ENCODE measurements at places on chromosomes 12 and 14. TPM values are rescaled to one million over a fixed set of nuclear protein-coding genes. Genes with fewer than 3 reads are reported as not detected.

- no peak overlapping the region for H3K27ac ChIP-seq
- no peaks in the 10 kb centered on the region for H3K36me3 ChIP-seq
- no peak overlapping the region for H3K4me3 ChIP-seq
- DNase-seq: no peak
- no peaks in the 10 kb centered on the region for H3K4me1 ChIP-seq
Observed at GRCh38 chr12:121750507-121750955, 38.0 kb downstream of the TMEM120B start.

DNA sequence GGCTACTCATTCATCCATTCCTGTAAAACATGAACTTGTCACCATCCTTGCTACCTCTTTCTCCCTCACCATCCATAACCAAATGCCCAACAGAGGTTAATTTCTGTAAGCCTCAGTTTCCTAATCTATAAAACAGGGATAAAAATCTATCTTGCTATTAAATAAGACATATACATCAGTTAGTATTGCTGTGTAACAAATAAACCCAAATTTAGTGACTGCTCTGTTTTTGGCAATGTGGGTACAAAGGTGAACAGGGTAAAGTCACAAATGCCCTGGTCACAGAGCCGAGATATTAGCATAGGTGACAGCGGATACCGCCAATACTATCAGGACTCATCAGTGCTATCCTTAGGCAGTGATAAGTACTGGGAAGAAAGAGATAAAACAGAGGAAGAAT lies 3.6 kb upstream of the FBXO21 start:
- H3K36me3 ChIP-seq: no peaks in the 10 kb centered on the region
- no peaks in the 10 kb centered on the region for H3K27me3 ChIP-seq
- H3K27ac ChIP-seq: no peak overlapping the region
- H3K4me1 ChIP-seq: peaks cover 7% of the 10 kb centered on the region
- H3K4me3 ChIP-seq: no peak overlapping the region
- DNase-seq: no peak

The CLECL1 gene
- not detected for total RNA-seq

The HPD gene
- total RNA-seq: 0.41 TPM

DNA sequence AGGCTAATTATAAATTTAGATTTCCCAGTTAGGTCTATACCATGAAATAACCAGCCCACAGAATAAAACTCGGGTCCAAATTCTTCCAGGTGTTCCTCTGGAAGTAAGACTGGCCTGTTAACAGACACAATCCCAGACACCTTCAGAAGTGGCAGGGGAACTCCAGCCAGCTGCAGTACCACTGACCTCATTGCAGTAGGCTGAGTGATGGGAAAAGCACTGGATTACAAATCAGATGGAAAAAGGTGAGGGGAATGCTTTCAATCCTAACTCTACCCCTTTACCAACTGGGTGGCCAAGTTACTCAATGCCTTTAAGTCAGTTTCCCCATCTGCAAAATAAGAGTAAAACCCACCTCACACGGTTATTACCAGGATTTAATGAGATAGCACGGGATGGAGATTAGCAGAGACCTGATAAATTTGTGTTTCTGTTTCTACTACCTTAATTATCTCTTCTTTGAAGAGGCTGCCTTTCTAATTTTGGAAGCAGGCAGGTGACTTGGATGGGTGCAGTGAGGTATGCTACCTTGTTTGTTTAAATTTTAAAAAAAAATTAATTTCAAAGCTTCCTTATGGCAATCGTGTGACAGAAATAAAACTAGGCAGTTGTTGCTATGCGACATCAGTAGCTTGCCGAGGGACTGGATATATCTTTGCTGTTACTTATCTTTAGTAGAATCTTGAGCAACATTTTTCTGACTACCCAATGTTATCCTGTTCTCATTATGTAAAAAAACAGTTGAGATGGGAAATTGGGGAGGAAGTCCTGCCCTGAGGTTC lies 167.3 kb upstream of the GRIN2B start:
- H3K27me3 ChIP-seq: no peaks in the 10 kb centered on the region
- DNase-seq: no peak
- H3K27ac ChIP-seq: no peak overlapping the region

DNA sequence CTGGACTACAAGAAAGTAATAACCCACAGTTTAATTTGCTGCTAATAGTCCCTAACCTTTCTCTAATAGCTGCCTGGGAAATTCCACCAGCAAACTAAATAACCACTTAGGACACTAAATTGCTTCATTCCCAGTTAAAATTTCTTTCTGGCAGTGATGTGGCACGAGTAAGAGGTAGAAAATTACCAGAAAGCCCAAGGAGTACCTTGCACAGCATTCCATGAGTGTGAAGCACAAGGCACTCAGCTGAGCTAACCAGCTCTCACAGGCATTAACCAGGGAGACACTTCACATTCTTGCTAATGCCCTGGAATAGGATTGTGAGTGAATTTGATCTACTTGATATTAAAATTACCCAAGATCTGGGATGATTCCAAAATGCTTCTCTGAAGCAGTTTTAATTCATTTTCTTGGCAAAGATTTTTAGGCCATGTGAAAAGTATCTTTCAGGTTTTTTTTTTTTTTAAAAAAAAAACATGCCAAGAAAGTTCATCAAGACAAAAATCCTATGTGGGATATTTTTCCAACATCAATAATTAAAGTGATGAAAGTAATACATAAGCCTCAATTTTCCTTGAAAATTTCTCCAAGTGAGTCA lies 29.5 kb downstream of the TSPAN8 start:
- no peaks in the 10 kb centered on the region for H3K4me1 ChIP-seq
- H3K36me3 ChIP-seq: peaks cover 8% of the 10 kb centered on the region
- H3K27me3 ChIP-seq: no peaks in the 10 kb centered on the region
- DNase-seq: no peak

- H3K27me3 ChIP-seq: no peaks in the 10 kb centered on the region
- H3K36me3 ChIP-seq: no peaks in the 10 kb centered on the region
- H3K4me1 ChIP-seq: no peaks in the 10 kb centered on the region
- DNase-seq: no peak
- no peak overlapping the region for H3K27ac ChIP-seq
Observed at GRCh38 chr12:117124421-117125271, 25.4 kb upstream of the TESC start.

The FGF6 gene
- not detected for total RNA-seq

DNA sequence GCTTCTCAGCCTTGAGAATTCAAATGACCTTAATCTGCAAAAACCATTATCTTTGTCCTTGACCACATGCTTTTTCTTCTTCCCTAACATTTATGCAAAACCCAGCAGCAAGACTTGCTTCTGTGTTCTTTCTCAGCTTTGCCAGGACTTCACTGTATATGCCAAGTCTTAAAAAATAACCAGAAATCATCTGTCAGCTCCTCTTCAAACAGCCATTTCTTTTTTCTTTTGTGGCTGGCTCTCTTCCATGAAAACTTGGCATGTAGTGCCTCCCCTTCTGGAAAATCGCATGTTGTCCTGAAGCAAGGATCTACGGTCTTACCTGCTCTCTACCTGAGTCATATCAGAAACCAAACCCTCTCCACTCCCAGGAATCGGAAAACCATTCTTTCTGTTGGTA lies 364.9 kb downstream of the RPS29 start:
- no peak overlapping the region for H3K4me3 ChIP-seq
- no peak for DNase-seq
- no peaks in the 10 kb centered on the region for H3K4me1 ChIP-seq
- no peaks in the 10 kb centered on the region for H3K36me3 ChIP-seq

DNA sequence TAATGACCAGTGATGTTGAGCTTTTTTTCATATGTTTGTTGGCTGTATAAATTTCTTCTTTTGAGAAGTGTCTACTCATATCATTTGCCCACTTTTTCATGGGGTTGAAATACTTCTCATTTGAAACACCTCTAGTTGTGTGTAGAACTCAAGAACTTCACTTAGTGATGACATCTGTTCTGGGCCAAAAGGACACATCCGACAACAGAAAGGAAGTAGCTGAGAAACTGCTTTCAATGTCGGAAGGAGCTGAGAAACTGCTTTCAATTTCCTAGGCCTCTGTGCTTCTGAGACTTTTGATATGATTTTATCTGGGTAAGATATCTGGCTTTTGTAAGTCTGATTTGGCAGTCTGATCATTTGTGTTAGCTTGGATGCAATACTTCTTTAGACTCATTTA lies 635.3 kb downstream of the TMTC2 start:
- H3K27me3 ChIP-seq: no peaks in the 10 kb centered on the region
- no peaks in the 10 kb centered on the region for H3K4me1 ChIP-seq
- H3K4me3 ChIP-seq: no peak overlapping the region
- no peak for DNase-seq
- H3K36me3 ChIP-seq: no peaks in the 10 kb centered on the region
- no peak overlapping the region for H3K27ac ChIP-seq

DNA sequence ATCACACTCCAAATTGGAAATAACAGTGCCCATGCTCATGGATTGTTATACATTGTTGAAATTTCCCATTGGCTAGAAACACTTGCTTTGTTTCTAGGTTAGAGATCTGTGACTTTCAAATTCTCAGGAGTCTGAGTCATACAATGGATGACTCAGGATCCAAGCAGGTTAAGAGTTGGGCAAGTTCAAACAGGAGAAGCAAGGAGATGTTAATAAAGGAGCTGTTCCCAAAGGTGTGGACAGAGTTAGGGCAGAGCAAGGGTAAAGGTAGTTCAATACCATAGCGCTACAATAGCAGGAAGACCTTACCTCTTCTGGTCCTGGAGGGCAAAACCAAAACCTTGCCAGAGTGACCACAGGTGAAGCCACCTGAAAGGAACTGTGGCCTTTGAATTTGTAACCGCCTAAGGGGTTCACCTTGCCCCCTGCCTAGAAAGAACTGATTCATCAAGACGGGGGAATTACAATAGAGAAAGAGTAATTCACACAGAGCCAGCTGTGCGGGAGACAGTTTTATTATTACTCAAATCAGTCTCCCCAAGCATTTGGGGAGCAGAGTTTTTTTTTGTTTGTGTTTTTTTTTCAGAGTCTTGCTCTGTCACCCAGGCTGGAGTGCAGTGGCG lies 4.2 kb upstream of the AMN1 start:
- DNase-seq: no peak
- no peak overlapping the region for H3K4me3 ChIP-seq
- H3K27me3 ChIP-seq: no peaks in the 10 kb centered on the region
- peak overlapping the region; percentile 63 for H3K27ac ChIP-seq
- peaks cover 10% of the 10 kb centered on the region for H3K4me1 ChIP-seq
- no peaks in the 10 kb centered on the region for H3K36me3 ChIP-seq

The TAS2R42 gene
- not detected for total RNA-seq

The INSM2 gene
- total RNA-seq: not detected
